ENCODE measurements at places on chromosomes 16 and 17. TPM values are rescaled to one million over a fixed set of nuclear protein-coding genes. Genes with fewer than 3 reads are reported as not detected.

DNA sequence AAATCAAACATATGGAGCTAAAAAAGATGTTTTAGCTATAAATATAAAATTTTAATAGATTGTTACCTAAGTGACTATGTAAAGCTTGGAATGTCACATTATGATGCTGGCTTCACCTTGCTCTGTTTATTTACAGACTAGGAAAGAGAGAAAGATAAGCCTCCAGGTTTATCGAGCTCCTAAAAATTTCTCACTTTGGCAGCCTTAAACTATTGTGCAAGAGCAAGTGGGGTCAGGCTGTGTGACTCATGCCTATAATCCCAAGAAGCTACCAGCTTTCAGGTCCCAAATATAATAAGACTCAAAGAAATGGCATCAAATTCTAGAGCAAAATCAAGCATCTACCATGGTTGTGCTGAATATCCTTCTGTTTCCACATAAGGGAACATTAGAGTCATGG is 34.3 kb upstream of the PRSS54 start:
- no peaks in the 10 kb centered on the region for H3K27me3 ChIP-seq
- no peaks in the 10 kb centered on the region for H3K4me1 ChIP-seq
- no peak overlapping the region for H3K27ac ChIP-seq
- H3K36me3 ChIP-seq: no peaks in the 10 kb centered on the region
- no peak for DNase-seq

DNA sequence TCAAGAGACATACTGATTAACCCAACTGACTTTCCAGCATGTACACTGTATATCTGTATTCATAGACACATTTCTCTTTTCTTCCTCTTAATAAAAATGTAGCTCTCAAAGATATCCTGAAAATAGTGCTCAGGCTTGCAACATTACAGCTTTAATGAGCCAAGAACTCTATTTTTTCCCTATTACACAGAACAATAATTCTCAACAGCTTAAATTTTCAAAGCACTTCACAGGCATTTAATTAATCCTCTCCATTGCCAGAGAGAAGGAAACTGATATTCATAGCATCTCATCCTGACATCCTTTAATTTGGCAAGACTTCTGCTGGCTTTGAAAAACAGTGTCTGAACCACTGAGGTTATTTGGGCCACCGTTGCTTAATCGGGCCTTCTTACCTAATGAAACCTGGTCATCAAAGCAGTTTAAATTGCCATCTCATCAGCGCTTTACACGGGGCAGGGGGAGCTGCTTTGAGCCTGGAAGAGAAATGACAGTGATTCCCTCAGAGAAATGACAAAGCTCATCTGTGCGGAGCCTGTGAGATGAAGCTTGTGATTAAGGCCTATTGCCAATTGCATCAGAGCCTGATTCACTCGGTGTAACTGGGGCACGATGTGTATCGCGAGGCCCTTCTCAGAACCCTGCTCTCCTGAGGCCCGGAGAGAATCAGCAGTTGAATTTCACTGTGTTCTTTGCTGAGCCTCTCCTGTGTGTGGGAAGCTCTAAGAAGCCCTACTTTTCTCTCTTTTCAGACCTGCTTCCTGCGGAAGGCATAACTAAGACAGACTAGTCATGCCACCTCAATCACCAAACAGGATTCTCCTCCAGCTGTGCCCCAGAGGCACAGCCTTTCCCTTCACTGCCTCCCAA is 8.5 kb upstream of the SIAH1 start:
- no peaks in the 10 kb centered on the region for H3K27me3 ChIP-seq
- no peaks in the 10 kb centered on the region for H3K36me3 ChIP-seq
- no peak for DNase-seq

GRCh38 chr17:58369214-58370031 is 17.4 kb upstream of the SUPT4H1 start:
- no peaks in the 10 kb centered on the region for H3K27me3 ChIP-seq
- peaks cover 12% of the 10 kb centered on the region for H3K36me3 ChIP-seq
- H3K4me3 ChIP-seq: no peak overlapping the region
- no peak overlapping the region for H3K27ac ChIP-seq
- H3K4me1 ChIP-seq: no peaks in the 10 kb centered on the region

GRCh38 chr17:7328840-7329373 is at the start of gene NEURL4:
TSS of gene NEURL4 (minus strand) at chr17:7329335. CDS start at chr17:7329312, 23 bp downstream.
- H3K4me3 ChIP-seq: peak within 1 kb of the TSS; percentile 99
- peak within 1 kb of the TSS; percentile 94 for H3K27ac ChIP-seq
- no peaks in the 10 kb centered on the region for H3K27me3 ChIP-seq

TRAPPC1 gene
- polyA plus RNA-seq: 288 TPM

KRTAP4-4 gene
- not detected for polyA plus RNA-seq

- no peak overlapping the region for H3K27ac ChIP-seq
- no peaks in the 10 kb centered on the region for H3K27me3 ChIP-seq
- H3K4me3 ChIP-seq: no peak overlapping the region
- peaks cover 20% of the 10 kb centered on the region for H3K36me3 ChIP-seq
- no peak for DNase-seq
- H3K4me1 ChIP-seq: no peaks in the 10 kb centered on the region
Measured at GRCh38 chr16:16095646-16096045, 127.6 kb downstream of the ABCC6 start.

CIBAR2 gene
- polyA plus RNA-seq: not detected

DNA sequence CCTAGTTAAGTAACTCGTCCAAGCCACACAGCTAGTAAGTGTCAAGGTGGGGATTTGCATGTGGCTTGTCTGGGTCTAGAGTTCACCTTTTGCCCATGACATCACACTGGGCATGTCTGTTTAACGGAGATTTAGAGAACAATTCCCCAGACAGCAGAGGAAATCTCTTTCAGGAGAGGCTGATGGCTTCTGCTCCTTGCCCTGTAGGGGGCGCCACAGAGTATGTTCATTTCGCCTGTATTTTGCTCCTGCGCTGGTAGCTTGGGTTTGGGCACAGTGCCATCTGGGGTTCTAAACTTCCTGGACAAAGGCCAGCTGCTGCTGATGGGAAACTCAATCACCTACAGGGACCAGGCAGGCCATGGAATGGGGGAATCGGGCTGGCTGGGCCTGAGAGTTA is 20.4 kb downstream of the OTOA start:
- no peak overlapping the region for H3K27ac ChIP-seq
- no peaks in the 10 kb centered on the region for H3K27me3 ChIP-seq
- DNase-seq: no peak
- no peaks in the 10 kb centered on the region for H3K4me1 ChIP-seq
- no peaks in the 10 kb centered on the region for H3K36me3 ChIP-seq
- H3K4me3 ChIP-seq: no peak overlapping the region
